OCI-LY7 (cell line): ENCODE measurements at places on chromosomes 11 and 22.
A peak's percentile ranks its signal among the peaks of the same experiment; 100 is the strongest.

GRCh38 chr11:60455531-60456042, at the start of gene MS4A1:
TSS of gene MS4A1 (plus strand) at chr11:60455847. CDS start at chr11:60462375, 6,528 bp downstream.
- peak; percentile 100 for DNase-seq

DNA sequence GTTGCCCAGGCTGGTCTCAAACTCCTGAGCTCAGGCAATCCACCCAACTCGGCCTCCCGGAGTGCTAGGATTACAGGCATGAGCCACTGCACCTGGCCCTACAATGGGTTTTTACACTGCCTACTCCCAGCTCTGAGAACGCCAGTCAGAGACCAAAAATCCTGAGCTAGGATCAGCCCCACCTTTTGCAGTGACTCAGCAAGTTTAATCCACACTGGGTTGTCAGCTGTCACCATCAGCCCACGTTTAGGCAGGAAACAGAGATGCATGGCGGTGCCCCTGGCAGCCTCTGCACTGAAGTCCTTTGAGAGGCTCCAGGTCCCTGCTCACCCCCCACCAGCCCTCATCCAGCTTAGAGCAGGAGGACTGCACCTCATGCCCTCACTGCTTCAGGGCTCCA, 117.6 kb downstream of the ARHGAP8 start:
- no peak for DNase-seq

DNA sequence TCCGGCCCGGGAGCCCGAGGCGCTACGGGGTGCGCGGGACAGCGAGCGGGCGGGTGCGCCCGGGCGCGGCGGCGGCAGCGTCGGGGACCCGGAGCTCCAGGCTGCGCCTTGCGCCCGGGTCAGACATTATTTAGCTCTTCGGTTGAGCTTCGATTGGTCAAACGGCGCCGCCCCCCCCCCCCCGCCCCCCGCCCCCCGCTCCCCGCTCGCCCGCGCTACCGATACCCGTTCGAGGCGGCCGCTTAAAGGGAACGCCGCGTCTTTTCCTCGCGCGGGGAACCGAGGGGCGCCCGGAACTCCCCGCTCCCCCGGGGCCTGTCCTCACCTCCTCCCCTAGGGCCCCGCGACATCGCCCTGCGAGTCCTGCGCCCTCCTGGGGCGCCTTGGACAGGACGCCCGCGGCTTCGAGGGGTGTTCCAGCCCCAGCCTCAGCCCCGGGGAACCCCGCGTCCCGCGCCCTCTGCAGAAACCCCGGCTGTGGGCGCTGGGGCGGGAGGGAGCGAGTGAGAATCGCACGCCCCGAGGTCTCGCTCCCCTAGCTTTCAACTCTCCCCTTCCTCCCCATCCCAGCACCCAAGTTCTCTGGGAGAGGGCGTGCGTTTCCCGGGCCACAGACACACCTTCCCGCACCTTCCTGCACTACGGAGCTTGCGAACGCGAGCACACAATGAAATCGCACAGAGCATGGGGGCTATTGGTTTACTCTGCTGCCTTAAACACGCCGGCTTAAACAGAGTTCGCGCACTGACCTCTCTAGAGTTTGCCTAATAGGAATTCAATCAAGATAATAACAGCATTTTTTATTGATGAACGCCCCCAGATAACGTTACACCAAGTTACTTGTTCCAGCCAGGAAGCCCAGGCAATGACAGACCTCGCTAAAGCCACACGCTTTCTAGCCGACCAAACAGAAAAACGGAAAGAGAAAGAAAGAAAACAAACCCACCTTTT, at the start of gene BDNF:
BDNF (minus strand) TSS at position 105 of the 951 bp plus-strand sequence. CDS start 41,891 bp downstream, outside the sequence.
- DNase-seq: no peak

DNA sequence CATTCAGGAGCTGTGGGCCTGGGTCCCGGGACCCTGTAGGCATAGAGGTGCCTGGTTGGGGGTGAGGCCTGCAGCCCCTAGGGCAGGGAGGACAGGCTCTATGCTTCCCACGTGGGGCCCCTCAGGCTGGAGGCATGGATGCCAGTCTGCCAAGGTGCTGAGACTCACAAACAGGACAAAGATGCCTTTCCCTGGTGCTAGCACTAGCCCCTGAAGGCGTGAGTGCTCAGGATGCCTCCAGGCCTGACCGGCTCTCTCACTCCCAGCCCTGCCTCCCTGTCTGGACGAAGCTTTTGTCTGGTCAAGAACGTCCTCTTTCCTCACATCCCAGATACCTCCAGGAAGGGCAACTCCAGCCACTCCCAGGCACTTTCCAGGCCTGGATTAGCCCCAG, 2.1 kb downstream of the CDC42BPG start:
- no peak for DNase-seq

DNA sequence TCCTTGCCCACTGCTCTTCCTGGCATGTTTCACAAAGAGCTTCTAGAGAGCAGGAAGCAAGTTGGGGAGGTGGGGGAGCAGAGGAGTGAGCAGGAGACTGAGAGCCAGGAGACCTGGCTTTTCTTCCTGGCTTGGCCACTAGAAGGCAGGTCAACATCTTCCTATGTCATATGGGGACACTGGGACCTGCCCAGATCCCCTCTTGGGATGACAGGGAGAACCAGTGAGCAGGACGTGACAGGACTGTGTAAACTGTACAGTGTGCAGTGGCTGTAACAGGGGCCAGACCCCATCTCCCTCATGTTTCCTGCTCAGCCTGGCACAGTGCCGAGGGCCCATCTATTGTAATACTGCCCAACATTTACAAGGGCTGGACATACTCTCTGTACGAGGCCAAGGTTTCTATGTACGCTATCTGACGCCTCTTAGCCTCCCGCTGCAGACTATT, 29.4 kb downstream of the GDPD5 start:
- no peak for DNase-seq

GRCh38 chr11:5476186-5476819, 12.2 kb upstream of the OR52D1 start:
- DNase-seq: peak; percentile 60

- no peak for DNase-seq
Observed at GRCh38 chr11:115630214-115630613, 126.0 kb upstream of the CADM1 start.
